ENCODE measurements at places on chromosomes 12 and 14.

GRCh38 chr12:2825132-2825531 lies 9.7 kb downstream of the NRIP2 start:
- DNase-seq, result no peak

- no peak for DNase-seq
Observed at GRCh38 chr12:104133866-104134265, 4.1 kb downstream of the NFYB start.

DNA sequence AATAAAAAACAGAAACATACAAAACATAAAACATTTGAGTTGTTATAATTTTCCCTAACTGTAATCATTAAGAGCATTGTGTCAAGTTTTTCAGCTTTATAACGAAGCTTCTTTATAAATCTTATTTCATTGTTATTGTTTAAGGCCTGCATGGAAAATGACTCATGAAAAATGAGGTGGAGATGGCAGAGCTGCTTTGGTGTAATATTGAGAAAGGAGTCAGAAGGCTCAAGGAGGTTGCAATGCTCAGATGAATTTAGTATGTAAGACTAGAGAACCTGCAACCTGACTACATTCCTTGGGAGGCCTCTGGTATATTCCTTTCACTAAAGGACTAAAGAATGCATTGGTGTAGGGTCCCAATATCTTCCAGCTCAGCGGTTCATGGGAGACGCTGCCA lies 61.5 kb downstream of the TMEM30B start:
- DNase-seq, result no peak

GRCh38 chr12:49287876-49288275 lies 7.1 kb upstream of the PRPH start:
- no peak for DNase-seq

DNA sequence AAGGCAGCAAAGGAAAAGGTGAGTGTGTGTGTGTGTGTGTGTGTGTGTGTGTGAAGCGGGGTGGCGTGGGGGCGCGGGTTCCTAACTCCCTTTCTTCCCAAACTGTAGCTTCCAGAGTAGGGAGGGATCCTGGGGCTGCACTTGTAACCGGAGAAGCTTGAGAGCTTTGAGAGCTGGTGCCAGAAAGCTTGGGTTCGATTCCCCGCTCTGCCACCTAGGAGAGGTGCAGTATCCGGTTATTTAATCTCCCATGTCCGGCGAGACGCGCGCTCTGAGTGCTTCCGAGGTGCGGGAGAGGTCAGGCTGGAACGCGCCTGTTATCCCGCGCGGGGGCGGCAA lies 7.2 kb upstream of the RACGAP1 start:
- DNase-seq, result no peak

DNA sequence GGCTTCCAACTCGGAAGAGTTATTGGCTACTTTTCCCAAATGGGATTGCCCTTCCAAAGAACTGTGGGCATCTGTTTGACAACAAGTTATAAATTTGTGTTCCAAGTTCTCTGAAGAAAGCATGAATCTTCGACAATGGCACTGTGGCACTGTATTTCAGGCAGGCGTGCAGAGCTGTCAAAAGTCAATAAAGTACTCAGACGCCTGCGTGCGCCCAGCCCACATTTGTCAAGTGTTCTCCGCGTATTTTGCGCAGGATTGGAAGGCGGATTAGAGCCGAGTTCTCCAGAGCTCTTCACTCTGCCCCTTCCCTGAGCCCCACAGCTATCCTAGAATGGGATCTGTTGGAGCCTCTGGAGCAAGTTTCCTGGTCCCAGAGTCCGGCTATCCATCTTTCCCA lies 103.2 kb downstream of the SLC25A47 start:
- DNase-seq, result no peak
